ENCODE measurements at places on chromosomes 2 and 18. TPM values are rescaled to one million over a fixed set of nuclear protein-coding genes. Genes with fewer than 3 reads are reported as not detected.

The REG3A gene
- total RNA-seq, result not detected

- no peak for DNase-seq
Observed at GRCh38 chr2:56475191-56475590, 291.4 kb downstream of the CCDC85A start.

DNA sequence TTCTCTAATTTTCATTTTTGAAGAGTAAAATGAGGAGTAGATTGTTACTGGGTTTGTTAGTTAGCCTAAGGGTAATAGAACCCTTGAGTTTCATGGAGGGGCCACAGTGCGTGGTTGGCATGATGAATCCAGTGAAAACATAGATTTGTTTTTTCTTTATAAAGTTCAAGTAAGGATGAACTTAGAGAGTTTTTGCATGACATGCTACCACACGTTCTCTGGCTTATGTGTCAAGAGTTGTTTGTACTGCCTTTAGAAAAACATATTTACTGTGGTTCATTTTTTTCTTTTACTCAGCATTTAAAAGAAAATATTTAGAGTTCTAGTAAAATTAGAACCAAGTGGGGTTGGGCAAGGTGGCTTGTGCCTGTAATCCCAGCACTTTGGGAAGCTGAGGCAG lies 21.8 kb downstream of the RBM44 start:
- DNase-seq, result no peak

GRCh38 chr2:96409820-96410164 lies 74.2 kb downstream of the NCAPH start:
- no peak for DNase-seq

GRCh38 chr18:55283309-55283708 lies 304.7 kb downstream of the TCF4 start:
- DNase-seq, result no peak

The DSEL gene
- total RNA-seq, result 8.5 TPM

DNA sequence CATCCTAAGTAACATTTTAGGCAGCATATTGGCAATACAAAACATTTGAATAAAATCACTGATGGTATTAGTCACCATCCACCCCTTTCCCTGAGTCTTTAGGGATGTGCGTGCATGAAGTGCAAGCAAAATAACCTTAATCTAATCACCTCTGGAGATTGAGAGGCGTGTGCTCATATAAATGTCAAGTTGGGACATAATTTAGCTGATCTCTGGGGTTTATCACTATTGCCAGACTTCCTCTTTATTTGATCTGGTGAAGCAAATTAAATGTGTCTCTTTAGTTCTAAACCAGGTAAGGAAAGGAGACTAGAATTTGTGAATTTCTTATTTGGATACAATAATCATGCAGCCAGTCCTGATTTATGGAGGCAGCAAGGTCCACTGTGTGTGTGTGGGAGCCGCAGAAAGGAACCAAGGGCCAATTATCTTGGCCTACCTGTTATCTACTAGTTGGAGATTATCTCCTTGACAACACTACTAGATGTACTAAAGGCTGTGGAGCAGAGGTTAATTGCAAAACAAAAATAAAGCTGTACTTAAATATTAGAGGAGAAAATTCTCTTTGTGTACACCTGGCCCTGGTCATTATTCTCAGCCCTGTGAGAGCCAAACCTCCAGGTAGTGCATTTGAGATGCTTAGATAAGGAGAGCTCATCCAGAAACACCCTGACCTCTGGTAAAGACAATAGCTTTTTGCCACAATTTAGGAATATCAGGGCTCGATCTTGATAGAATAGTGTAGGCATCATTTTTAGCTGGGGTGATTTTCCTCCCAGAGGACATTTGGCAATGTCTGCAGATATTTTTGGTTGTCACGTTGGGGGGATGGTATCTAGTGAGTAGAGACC lies 78.2 kb downstream of the HRH4 start:
- DNase-seq, result no peak

DNA sequence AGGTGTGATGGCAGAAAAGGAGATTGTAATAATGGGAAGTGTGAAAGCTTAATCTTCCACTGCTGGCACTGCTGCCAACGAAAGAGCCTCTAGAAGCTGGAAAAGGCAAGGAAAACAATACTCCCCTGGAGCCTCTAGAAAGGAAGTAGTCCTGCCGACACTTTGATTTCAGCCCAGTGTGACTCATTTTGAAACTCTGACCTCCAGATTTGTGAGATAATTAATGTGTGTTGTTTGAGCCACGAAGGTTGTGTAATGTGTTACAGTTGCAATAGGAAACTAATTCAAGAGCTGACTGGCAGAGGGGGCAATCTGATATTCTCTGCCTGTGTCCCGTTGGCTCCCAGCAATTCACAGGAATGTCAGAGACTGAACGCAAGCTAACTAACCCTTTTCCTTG lies 219.2 kb upstream of the UBE2E3 start:
- no peak for DNase-seq

- DNase-seq, result no peak
Observed at GRCh38 chr2:222671259-222672067, at the start of gene MOGAT1. Gene MOGAT1 (plus strand): TSS chr2:222671658. CDS start chr2:222671786, 128 bp downstream.

The MROH2A gene
- total RNA-seq, result not detected

Measured in dermis microvascular lymphatic vessel endothelial cell (primary cell).